ENCODE measurements at places on chromosomes 4 and X.

DNA sequence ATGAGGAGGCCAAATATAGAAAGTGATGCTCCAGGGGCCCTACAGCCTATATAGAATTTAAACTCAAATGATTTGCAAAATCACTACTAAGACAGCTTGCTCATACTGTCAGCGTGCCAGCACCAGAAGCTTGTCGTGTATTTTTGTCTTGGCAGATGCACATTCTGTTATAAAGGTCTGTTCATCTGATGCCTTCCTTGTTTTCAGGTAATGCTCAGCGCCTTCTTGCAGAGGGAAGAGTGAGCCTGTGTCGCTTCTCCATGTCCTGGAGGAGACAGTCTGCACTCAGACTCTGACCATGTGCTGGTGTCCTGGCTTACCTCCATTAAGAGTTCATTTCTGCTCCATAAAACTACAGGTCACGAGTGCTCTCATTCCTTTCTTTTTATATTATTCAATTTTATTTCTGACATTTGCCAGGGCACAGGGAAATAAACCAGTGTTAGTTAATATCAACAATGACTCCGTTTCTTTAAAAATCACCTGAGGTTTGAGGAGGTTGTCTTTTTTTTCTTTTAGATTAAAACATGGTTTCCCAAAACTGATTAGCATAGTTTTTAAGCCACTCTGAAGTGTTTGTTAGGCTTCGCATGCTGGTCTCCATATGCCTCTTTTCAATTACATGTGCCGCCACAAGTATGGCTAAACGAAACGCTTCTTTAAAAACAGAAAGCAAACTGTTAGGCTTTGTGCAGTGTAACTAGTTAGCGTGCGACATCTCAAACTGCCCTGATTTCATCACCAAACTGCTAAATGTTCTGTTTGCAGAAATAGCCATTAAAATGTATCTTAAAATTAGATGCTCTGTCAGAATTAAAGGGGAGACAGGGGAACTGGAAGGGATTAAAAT lies 215.2 kb upstream of the GK2 start:
- no peak for DNase-seq

- no peak for DNase-seq
Observed at GRCh38 chr4:76538296-76538695, 103.3 kb downstream of the SHROOM3 start.

DNA sequence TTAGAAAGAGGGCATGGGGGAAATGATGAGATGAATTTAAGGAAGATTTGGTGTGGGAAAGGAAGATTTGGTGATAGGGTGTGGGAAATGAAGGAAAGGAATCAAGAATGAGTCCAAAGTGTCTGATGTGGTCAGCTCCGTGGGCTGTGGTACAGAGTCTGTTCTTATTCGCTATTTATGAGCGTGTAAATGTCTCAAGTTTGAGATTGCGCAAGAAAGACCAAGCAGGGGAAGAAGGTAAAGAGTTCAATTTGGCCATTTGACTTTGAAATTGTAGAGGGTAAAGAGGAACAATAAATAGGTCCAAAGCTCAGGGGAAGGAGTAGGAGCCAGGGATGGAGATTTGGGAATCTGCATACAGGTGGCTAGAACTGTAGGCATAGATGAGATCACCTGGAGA lies 11.3 kb upstream of the SMS start:
- no peak for DNase-seq

DNA sequence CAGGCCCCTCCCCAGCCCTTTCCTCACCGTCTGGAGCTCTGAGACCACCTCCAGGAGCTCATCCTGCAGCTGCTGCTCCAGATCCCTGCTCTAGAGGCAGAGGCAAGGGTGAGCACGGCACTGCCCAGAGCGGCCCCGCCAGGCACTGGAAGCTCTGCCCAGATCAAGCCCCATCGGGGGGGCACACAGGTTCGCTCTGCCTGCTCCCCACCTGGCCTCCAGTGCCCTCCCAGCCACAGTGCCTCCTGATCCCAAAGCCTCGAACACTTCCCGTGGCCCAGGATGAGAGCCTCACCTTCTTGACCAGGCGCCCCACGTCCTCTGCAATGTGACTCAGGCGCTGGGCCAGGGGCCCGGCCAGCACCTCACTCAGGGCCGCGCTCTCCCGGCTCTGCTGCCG lies 5.0 kb downstream of the ARHGAP4 start:
- no peak for DNase-seq

- DNase-seq: no peak
Observed at GRCh38 chrX:29231800-29232199, 644.6 kb downstream of the IL1RAPL1 start.

- DNase-seq: no peak
Observed at GRCh38 chr4:44017422-44017739, 431.2 kb downstream of the KCTD8 start.

GRCh38 chrX:39564751-39565150 lies 533.0 kb downstream of the BCOR start:
- no peak for DNase-seq

Measured in stimulated activated CD4-positive, alpha-beta T cell treated with anti-CD3 and anti-CD28 coated beads, Interleukin-12 subunit alpha, Interleukin-12 subunit beta, amount 100 ng/mL, for 24 hours (primary cell).